K562 (cell line): ENCODE measurements at places on chromosomes 3 and 15.
A peak's percentile ranks its signal among the peaks of the same experiment; 100 is the strongest.

GRCh38 chr3:66639809-66640356 is 139.1 kb upstream of the LRIG1 start:
- DNase-seq: no peak
- no peak overlapping the region for H3K4me3 ChIP-seq
- no peaks in the 10 kb centered on the region; the same call in 1 of the 2 replicates for H3K27me3 ChIP-seq
- H3K4me1 ChIP-seq: no peaks in the 10 kb centered on the region

- H3K27me3 ChIP-seq: no peaks in the 10 kb centered on the region
- no peaks in the 10 kb centered on the region for H3K36me3 ChIP-seq
- H3K4me3 ChIP-seq: no peak overlapping the region
- no peaks in the 10 kb centered on the region; the same call in 2 of the 3 replicates for H3K4me1 ChIP-seq
Measured at GRCh38 chr15:26083896-26084295, 220.8 kb upstream of the ATP10A start.

GRCh38 chr15:67575039-67575502 is 32.6 kb downstream of the MAP2K5 start:
- no peaks in the 10 kb centered on the region for H3K4me1 ChIP-seq
- DNase-seq: peak; percentile 14
- no peaks in the 10 kb centered on the region for H3K27me3 ChIP-seq
- no peak overlapping the region for H3K4me3 ChIP-seq
- H3K36me3 ChIP-seq: no peaks in the 10 kb centered on the region
- no peak overlapping the region for H3K27ac ChIP-seq

DNA sequence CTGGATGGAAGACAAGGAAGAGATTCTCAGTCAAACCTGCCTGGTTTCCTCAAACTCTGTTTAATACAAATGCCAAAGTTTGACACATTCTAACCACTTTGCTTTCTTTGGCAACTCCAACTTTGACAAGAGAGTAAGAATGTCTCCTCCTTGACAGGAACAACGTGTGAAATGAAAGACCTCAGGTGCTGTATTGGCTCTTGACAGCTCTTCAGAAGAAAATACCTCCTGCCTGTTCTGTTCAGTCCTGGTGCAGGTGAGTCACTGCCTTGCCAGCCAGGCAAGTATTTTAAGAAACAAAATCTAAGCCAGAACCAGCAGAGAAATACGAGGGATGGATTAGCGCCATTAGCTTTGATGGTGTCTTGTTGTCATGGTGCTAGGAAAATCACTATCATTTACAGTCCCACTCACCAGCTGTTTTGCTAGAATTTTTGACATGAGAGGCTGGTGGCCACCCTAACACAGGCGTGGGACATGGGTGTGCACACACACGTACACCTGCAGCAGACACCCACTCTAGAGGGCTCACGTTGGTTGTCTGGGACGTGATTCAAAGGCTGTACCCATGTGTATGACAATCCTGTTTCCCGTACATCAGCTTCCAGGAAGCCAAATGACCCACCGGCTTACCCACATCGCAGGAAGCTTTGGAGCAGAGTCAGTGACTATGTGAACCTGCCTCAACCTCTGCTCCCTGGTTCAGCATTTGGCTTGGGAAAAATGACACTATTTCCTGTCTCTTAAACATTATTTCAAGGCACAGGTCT is 60.4 kb downstream of the CCNL1 start:
- no peak overlapping the region for H3K4me3 ChIP-seq
- H3K27ac ChIP-seq: no peak overlapping the region
- no peaks in the 10 kb centered on the region for H3K36me3 ChIP-seq
- H3K4me1 ChIP-seq: peaks cover 32% of the 10 kb centered on the region
- no peak for DNase-seq
- no peaks in the 10 kb centered on the region for H3K27me3 ChIP-seq
